Adipose tissue (tissue), 3 donors: ENCODE measurements at places on chromosomes 13 and 19. TPM values are rescaled to one million over a fixed set of nuclear protein-coding genes. Genes with fewer than 3 reads are reported as not detected.

Gene C19orf33
- 27.2 TPM for polyA plus RNA-seq

Gene NTF4
- polyA plus RNA-seq = 0.09 TPM

Gene CEACAM3
- polyA plus RNA-seq = 1.5 TPM

Gene TSHZ3
- 5.8 TPM for polyA plus RNA-seq

Gene FCGBP
- polyA plus RNA-seq = 2.9 TPM

Gene ATP8A2
- polyA plus RNA-seq = 0.10 TPM

Gene ZNF528
- polyA plus RNA-seq = 3.2 TPM

Gene PRTN3
- polyA plus RNA-seq = 0.09 TPM

Gene SPART
- 33.5 TPM for polyA plus RNA-seq

Gene PRRG2
- 3.0 TPM for polyA plus RNA-seq

Gene MCEMP1
- 20.8 TPM for polyA plus RNA-seq
